Stimulated activated CD8-positive, alpha-beta memory T cell treated with anti-CD3 and anti-CD28 coated beads, Interleukin-4, amount 100 ng/mL, for 1 hour (primary cell): ENCODE measurements at places on chromosomes 7 and 10.

- no peak for DNase-seq
Observed at GRCh38 chr10:69101451-69102095, 13.7 kb downstream of the SRGN start.

DNA sequence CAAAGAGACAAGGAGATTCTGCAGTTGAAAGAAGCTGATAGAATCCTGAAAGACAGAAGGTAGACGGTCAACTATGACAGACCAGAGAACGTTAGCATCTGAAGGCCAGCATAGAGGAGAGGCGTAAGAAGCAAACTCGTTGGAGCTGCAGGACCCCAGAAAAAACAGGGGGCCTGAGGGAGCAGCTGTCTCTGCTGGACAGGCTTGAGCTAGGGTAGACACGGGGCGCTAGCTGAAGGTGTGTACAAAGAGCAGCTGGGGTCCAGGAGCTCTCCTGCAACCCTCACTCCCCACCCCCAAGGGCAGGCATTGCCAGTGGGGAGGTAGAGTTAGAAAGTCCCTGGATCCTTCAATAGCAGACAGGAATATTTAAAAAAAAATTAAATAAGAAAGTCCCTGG, 14.6 kb upstream of the GDI2 start:
- no peak for DNase-seq

DNA sequence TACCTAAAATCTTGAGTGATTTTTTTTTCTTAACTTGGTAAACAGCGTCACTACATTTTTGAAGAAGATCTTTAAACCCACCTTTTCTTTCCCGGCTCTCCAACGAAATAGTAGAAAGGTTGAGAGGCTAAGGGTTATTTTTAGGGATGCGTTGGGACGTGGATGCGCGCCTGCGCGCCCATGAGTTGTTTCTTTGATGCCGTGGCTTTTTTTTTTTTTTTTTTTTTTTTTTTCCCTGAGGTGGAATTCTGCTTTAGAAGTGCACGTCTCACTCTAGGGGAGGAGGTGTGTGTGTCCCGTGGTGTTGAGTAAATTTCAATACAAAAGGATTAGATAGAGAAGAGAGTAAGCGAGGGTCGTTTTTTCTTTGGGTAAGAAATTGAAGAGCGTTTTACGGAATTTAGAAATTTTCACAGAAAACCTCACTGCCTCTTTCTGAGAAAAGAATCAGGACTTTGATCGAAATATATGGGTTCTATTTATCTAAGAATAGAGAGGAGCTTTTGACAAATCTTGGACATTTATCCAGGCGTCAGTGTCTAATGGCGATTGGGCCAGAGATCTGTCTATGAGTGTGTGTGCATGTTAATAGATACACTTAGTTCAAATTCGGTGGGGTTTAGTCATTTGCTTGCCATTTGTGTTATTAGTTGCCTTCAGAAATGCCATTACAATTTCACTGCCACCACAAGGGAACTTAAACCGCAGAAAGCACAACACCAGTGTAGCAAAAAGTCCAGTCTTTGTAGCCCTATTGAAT, 1.2 kb upstream of the SP8 start:
- no peak for DNase-seq

GRCh38 chr7:26191974-26192479, 8.5 kb downstream of the HNRNPA2B1 start:
- DNase-seq: no peak

- no peak for DNase-seq
Observed at GRCh38 chr10:118798231-118798662, 43.5 kb upstream of the CACUL1 start.

DNA sequence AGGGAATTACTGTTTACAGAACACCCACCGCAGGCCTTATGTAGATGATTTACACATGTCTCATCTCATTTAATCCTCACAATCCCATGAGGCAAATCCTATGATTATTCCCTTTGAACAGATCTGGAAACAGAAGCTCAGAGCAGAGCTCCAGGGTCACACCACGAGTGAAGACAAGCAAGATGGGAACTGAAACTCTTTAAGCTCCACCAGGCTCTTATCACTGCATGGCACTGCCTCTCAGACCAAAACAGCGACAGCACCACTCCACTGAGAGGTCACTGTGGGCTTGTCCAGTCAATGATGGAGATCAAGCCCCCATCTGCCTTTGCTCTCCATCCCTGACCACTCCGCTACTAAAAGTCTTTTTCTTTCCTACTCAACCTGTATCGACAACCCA, 5.9 kb downstream of the GRID1 start:
- no peak for DNase-seq

GRCh38 chr7:77427996-77428603, 12.0 kb upstream of the GSAP start:
- DNase-seq: no peak

DNA sequence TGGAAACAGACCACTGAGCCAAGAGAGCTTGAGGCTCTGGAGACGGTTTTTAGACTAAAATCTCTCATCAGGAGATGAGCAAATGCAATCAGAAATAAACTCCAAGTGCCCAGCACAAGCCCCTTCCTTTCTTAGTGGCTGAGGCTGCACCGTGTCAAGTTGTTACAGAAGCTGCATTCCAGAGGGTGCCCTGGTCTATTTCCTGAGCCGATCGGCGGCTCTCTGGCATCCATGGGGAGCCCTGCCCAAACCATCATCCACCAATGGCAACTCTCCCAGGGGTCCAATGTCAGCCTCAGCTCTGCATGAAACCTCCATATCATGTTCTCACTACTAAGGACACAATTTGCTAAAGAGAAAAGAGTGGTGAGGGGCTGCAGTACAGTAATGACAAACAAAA, 89.6 kb downstream of the SVIL start:
- DNase-seq: no peak

- DNase-seq: no peak
Observed at GRCh38 chr10:46293832-46294640, 7.2 kb downstream of the ANTXRL start.

DNA sequence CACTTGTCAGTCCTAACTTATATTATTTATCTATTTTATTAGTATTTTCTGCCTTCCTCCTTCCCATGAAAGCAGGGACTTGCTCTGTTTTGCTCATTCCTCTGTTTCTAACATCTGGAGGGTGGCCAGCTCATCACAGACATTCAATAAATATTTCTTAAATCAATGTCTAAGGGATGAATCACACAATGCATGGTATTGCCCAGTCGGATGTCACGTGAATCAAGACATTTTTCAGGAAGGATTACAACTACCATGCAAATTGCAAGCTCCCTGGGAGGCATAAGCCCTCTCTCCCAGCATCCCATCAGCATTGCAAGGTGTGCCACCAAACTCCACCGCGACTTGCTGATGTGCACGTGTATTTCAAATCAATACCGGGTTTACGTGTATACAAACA, 146.6 kb upstream of the RNF32 start:
- DNase-seq: no peak

DNA sequence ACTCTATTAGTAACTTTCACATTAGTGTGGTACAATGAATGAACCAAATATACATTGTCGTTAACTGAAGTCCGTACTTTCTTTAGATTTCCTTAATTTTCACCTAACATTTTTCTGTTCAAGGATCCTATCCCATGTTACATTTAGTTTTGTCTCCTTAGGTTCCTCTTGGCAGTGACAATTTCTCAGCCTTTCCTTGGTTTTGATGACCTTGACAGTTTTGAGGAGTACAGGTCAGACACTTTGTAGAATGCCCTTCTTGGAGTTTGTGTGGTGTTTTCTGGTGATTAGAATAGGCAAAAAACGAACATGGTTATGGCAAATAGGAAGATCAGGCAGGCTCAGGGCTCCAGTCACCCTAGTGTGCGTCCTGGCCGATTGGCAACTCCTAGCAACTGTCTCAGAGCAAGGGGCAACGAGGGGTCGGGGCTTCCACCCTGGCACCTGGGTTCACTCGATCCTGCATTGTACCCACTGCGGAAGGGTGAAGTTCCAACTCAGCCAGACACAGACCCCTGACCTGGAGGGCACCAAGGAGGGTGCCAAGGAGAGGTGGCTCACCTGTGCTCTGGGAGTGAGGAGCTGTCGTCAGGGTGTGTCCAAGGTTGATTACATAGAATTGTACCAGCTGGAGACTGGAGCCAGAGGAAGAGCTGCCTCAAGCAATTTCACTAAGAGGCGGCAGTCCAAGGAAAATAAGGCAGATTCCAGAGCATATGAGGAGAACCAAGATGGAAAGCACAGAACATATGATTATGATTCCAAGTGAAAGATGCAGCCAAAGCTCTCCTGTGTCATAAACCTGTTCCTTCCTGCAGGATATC, 37.5 kb downstream of the PAPSS2 start:
- no peak for DNase-seq

DNA sequence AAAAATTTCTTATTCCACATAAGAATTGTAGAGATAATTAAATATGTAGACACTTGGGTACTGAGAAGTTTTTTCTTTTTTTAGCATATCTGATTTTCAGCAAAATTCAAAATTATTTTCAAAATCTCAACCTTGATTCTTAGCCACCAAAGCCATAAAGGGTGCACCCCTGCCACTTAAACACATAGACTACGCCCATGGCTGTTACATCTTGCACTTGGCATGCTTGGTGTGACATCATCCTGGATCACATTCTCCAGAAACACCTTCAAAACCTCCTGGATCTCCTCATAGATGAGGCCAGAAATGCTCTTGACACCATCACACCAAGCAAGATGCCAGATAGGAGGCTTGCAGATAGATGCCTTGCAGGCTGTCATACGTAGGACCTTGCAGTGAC, 89.1 kb upstream of the KLF14 start:
- no peak for DNase-seq

GRCh38 chr7:103752995-103753394, 236.5 kb downstream of the RELN start:
- no peak for DNase-seq

GRCh38 chr10:77798940-77799339, 127.6 kb downstream of the DLG5 start:
- no peak for DNase-seq

GRCh38 chr10:73910764-73911552, at the start of gene PLAU:
TSS of gene PLAU (plus strand) at chr10:73911132. CDS start at chr10:73911556, 424 bp downstream.
- no peak for DNase-seq

DNA sequence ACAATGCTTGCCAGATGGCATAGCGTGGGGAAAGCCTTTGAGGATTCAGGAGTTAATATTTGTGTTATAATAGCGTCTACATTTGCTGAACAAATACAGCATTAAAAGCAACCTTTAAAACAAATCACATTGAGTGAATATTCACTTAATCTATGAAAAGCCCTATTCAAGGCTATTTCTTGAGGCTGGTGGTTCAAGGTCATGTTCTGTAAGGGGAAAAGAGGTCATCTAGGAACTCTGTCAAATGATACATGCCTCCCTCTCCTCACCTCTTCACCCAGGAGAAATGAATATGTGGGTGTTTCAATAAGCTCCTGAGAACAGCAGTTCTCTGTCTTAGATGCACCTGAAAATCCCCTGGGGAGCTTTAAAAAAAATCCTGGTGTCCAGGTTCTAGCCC, 303.0 kb downstream of the ELMO1 start:
- no peak for DNase-seq

DNA sequence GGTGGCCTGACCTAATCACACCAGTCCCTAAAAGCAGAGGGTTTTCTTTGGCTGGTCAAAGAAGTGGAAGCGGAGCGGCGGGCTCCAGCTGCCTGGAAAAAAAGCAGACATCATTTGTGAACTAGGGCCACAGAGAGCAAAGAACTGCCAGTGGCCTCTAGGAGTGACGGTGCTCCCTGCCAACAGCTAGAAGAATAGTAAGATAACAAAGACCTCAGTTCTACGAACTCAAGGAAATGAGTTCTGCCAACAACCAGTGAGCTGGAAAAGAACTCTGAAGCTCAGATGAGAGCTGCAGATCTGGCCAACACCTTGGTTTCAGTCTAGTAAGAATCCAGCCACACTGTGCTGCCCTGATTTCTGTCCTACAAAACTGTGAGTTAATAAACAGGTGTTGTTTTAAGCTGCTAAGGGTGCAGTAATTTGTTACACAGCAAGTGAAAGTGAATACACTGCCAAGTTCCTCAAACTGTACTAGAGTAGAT, 178.0 kb downstream of the SRPK2 start:
- DNase-seq: no peak

GRCh38 chr7:5425507-5426225, 2.0 kb upstream of the TNRC18 start:
- DNase-seq: no peak

GRCh38 chr7:71735961-71736556, 604.1 kb downstream of the GALNT17 start:
- DNase-seq: no peak

GRCh38 chr10:123926401-123927264, 35.0 kb upstream of the CPXM2 start:
- DNase-seq: no peak
